Ovary (tissue), 10 donors: ENCODE measurements at places on chromosomes 11 and 22. TPM values are rescaled to one million over a fixed set of nuclear protein-coding genes. Genes with fewer than 3 reads are reported as not detected.

GRCh38 chr11:90448256-90448655, 225.4 kb upstream of the CHORDC1 start:
- DNase-seq, result no peak

GRCh38 chr11:3866206-3866605, 10.7 kb downstream of the STIM1 start:
- no peak for DNase-seq

Gene PHLDB1
- polyA plus RNA-seq, result 46.2 TPM

Gene CCDC87
- polyA plus RNA-seq, result 0.13 TPM

DNA sequence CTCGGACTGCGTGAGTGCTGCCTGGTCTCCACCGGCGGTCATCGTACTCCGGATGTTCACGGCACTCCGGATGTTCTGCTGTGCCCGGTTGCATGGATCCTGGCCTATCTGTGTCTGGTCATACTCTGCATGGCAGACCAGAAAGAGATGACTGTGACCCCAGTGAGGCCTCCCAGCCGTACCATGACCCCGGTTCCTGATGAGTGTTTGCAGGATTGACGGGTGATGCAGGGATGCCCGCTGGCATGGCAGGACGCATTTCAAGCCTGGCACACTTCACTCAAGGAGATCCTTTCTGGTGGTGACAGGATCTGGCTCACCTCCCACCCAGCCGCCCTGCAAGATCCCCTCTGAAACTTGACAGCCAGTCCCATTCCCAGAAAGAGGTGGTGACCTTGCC, 6.3 kb downstream of the GLB1L2 start:
- DNase-seq, result no peak

Gene TEAD1
- polyA plus RNA-seq, result 30.9 TPM

GRCh38 chr11:58490827-58491226, 17.1 kb downstream of the OR5B21 start:
- DNase-seq, result no peak

Gene SLC25A45
- polyA plus RNA-seq, result 3.4 TPM

DNA sequence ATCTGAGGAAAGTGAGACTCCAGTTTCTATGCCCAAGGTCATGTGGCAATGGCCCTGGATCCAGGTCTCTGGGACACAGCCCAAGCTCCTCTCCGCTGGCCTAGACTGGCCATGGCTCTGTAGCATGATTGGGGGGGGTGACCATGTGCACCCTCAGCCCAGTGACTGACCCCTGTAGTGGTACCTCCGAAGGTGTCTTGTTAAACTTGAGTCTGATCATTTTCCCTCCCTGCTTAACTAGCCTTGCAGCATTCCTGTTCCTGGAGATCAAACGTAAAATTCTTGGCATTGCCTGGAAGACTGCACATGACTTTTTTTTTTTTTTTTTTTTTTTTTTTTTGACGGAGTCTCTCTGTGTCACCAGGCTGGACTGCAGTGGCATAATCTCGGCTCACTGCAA, 1116.0 kb downstream of the TBC1D22A start:
- no peak for DNase-seq

Gene LGALS1
- 1,399 TPM for polyA plus RNA-seq

- DNase-seq, result no peak
These were observed 29.9 kb downstream of the CHRDL2 start for GRCh38 chr11:74701351-74701750.
